ENCODE measurements at places on chromosomes 3 and 15. TPM values are rescaled to one million over a fixed set of nuclear protein-coding genes. Genes with fewer than 3 reads are reported as not detected.

DNA sequence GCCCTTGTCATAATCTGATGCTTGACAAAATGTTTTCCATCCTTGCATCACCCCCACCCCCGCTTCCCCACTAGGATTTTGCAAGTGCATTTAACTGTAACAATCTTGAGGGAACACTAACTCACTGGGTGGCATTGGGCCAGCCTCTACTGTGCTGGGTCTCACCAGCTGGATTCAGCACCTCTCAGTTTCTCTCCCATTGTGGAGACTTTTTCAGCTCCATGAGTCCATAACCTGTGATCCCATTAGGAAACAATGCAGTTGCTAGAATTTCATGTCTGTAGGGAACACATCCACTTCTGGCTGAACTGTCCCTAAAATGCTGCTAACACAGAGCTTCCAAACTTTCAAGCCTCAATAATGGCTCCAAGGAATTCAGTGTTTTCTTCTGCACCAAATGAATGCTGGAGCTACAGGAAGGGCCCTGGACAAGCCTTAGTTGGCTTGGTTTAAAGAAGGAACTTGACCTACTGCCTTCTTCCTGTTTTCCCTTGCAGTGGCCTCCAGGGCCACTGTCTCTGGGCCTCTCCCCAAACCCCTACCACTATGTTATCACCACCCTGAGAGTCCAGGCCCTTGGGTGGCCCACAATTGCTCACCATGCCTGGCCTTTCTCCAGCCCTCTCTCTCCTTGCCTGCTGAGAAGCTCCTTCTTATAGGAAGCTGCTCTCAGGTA, 15.6 kb downstream of the CYP19A1 start:
- DNase-seq: no peak

DNA sequence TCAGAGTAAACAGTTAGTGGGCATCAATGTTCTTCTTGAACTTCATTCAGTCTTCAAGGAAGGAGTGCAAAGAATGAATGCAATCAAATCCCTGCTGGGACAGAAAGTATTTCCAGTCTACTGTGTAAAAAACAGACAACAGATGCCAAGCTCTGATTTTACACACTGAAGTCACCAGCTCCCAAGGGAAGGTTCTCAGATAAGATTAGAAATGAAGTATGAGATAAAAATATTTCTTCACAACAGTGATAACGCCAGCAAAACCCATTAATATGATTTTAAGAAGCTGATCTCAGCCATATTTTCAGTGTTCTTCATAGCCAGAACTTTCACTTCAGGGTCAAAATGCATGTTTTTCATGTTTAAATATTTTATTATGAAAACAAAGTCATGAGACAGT, 265.6 kb downstream of the CTNNB1 start:
- no peak for DNase-seq

The IL17RB gene
- total RNA-seq: 0.12 TPM

The CCDC54 gene
- total RNA-seq: not detected

- DNase-seq: no peak
These were observed 19.0 kb downstream of the PLS1 start for GRCh38 chr3:142615171-142615570.

DNA sequence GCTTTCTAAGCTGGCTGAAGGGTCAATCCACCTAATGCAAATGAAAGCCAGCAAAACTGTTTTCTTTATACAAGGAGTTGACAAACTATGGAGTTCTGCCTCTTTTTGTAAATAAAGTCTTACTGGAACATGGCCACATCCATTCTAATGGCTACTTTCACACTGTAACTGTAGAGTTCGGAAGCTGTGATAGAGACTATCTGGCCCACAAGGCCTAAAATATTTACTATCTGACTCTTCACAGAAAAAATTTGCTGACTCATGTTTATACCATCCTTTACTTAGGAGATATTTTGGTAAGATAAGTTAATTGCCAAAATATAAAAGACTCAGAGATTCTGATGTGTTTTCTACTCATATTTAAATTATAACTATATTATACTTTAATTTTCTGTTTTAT, 93.7 kb upstream of the GK5 start:
- DNase-seq: no peak

GRCh38 chr3:69065318-69065964, 13.3 kb upstream of the TMF1 start:
- no peak for DNase-seq

GRCh38 chr3:23837286-23837685, 31.5 kb downstream of the UBE2E1 start:
- no peak for DNase-seq

GRCh38 chr15:84937144-84937543, 44.5 kb upstream of the PDE8A start:
- no peak for DNase-seq

All from G401 (cell line).